Right ventricle myocardium superior (tissue), 1 donor: ENCODE measurements at places on chromosomes 7 and 10.

DNA sequence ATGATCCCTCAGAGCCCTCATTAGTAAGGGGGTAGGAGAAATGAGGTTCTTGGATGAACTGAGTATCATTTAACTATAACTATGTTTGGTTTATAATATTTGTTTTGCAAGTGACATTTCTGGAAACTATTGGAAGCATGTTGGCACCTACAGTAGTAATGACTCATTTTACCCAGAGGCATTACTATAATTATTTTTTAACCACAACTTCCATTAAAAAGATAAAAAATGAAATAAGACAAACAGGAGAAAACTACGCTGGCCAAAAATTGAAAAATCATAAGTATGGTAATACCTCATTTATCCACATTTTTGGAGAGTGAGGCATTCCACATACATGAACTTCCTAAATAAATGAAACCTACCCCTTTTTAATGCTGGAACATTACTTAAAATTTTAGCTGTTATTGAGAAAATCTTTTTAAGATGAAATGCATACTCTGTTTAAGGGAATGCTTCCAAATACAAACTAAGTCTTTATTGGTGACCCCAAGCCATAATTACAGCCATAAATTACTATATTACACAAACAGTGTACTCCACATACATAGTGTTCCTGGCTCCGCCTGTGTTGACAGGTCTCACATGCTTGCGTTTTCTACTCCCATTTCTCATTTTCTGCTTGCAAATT lies 84.6 kb upstream of the CAPZA2 start:
- DNase-seq, result no peak

- peak; percentile 46 for DNase-seq
These were observed 555.0 kb downstream of the TNS3 start for GRCh38 chr7:47026780-47027361.

DNA sequence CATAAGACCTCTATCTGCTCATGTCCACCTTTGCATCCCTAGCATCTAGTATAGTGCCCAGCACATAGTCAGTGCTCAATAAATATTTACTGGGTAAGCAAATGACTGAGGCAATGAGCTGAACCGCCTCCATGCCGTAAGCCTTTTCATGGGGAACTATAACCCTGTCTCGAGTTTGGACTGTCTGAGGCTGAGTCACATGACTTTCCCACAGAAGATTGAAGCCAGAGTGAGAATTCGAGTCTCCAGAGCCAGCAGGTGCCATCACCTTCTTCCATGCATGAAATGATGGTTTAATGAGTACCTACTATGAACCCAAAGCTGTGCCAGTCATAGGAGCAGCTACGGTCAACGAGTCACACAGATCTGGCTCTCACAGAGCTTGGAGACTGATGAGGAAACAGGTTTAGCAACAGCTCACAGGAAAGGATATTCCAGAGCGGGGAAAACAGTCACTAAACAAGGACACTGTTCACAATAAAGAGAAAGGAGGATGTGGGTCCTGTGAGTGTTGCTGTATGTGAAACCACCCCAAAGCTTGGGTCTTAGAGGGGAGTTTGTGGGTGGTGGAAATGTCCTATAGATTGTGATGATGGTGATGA lies 75.2 kb downstream of the TEX36 start:
- no peak for DNase-seq

DNA sequence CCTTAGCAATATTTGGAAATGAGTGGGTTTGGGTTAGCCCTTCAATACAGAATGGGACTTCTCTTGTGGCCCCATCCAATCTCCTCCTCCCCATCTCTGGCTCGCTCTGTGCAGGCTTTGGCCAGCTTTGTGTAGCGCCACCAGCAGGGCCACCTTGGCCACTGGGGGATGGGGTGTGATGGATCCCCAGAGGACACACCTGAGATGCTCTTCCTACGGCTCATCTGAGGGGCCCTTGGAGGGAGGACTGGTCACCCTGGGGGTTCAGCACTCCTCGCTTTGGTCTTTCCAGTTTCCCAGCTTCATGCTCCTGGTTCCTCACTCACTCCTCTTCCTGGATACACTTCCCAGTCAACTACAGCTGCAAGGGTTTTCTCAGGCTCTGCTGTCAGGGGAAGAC lies 15.3 kb upstream of the C10orf90 start:
- DNase-seq, result no peak

DNA sequence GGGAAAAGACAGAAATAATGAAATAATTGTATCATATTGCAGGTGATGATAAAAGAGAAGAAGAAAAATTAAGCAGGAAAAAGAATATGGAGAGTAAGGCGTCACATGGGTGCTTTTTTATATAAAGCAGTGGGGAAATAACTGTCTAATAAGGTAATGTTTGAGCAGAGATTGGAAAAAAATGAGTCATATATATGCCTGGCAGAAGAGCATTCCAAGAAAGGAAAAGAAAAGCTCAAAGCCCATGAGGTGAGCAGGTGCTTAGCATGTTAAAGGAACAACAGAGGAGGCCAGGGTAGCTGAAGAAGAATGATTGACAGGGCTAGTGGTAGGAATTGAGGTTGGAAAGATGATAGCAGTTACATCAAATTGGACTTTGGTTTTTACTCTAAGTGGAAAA lies 739.5 kb downstream of the SORCS1 start:
- no peak for DNase-seq

- no peak for DNase-seq
These were observed 58.8 kb upstream of the AGMO start for GRCh38 chr7:15620491-15621185.

GRCh38 chr10:22329150-22329549 lies 8.3 kb downstream of the BMI1 start:
- DNase-seq, result no peak

DNA sequence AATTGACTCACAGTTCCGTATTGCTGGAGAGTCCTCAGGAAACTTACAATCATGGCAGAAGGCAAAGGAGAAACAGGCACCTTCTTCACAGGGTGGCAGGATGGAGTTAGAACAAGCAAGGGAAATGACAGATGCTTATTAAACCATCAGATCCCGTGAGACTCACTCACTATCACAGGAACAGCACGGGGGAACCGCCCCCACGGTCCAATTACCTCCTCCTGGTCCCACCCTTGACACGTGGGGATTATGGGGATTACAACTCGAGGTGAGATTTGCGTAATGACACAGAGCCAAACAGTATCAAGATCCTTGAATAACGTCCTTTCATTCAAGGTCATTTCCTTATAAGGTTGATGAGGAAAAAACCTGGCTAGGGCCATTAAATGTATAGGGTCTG lies 176.6 kb downstream of the TPK1 start:
- DNase-seq, result no peak

DNA sequence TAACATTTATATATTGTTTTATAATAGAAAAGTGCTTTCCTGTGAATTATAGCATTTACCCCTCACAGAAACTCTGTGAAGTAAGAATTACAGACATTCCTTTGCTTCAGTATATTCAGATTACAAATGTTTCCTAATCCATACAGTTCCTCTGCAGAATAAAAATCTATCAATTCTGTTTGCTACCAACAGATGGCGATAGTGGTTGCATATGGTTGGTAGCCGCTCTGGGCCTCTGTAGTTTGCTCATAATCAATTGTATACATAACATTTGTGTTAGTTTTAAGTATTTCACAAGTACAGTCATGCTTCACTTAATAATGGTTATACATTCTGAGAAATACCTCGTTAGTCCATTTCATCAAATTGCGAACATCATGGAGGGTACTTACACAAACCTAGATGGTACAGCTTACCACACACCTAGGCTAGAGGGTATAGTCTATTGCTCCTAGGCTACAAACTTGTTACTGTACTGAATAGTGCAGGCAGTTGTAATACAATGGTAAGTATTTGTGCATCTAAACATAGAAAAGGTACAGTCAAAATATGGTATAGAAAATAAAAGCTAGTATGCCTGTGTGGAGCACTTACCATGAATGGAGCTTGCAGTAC lies 94.4 kb upstream of the STEAP4 start:
- no peak for DNase-seq

- no peak for DNase-seq
These were observed 243.2 kb upstream of the TMEM229A start for GRCh38 chr7:124276005-124276622.

DNA sequence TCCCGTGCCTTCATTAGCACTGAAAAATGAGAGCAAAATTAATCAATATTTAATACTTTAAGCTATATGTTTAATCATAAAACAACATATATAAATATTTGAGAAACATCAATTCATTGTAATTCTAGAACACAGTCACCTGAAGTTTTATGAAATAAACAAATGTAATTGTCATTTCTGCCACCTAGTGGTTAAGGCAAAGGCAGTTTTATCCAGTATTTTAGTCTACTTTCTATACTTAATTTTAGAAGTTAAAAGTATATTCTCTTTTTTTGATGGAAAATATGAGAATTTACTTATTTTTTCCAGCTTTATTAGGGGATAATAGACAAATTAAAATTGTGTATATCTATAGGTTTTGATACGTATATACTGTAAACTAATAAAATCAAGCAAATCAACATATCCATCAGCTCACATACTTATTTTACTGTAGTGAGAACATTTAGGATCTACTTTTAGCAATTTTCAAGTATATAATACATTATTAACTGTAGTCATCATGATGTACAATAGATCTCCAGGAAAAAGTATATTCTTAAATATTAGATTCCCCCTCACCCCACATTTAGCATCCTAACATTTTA lies 16.9 kb downstream of the PCGF6 start:
- no peak for DNase-seq

- no peak for DNase-seq
These were observed 9.3 kb downstream of the ITGA8 start for GRCh38 chr10:15710455-15710854.

GRCh38 chr7:50648570-50649169 lies 83.5 kb upstream of the DDC start:
- DNase-seq, result no peak

DNA sequence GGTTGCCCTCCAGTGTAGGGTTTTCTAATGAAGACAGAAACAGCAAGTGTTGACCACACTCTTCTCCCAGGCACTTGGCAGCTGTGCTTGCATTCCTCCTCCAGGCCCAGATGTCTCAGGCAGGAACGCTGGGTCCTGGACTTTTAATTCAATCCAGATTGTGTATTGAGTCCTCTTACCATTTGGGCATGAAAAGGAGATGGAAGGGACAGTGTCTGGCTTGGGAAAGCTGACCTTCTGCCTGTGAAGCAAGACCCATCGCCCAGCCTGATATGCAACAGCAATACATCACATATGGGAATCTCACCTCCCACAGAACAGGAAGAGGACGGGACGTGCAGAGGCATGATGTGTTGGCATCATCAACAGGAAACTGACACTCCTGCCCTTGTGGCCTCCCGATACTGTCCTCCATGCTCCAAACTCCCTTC lies 174.4 kb upstream of the LYZL2 start:
- peak; percentile 60 for DNase-seq

GRCh38 chr7:25803117-25803887 lies 348.7 kb upstream of the NFE2L3 start:
- DNase-seq, result no peak

- DNase-seq, result peak; percentile 55
These were observed 68.5 kb upstream of the EEPD1 start for GRCh38 chr7:36084485-36085091.

DNA sequence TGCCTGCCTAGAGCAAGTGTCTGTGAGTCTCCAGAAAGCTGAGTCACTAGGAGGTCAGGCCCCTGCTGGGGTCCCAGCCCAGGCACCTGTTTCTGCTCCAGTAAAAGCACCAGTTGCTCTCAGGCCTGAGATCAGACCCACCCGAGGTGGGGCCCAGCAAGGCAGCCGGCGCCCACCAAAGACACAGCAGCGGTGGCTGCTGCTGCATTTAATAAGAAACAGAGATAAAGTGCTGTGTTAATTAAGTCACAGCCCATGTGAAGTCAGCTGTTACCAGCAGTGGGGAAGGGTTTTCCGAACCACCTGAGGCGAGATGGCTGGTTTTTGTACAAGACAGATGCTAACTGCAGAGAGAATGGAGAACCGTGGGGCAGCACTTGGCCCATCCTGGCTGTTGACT lies 12.1 kb upstream of the LRRC18 start:
- no peak for DNase-seq

DNA sequence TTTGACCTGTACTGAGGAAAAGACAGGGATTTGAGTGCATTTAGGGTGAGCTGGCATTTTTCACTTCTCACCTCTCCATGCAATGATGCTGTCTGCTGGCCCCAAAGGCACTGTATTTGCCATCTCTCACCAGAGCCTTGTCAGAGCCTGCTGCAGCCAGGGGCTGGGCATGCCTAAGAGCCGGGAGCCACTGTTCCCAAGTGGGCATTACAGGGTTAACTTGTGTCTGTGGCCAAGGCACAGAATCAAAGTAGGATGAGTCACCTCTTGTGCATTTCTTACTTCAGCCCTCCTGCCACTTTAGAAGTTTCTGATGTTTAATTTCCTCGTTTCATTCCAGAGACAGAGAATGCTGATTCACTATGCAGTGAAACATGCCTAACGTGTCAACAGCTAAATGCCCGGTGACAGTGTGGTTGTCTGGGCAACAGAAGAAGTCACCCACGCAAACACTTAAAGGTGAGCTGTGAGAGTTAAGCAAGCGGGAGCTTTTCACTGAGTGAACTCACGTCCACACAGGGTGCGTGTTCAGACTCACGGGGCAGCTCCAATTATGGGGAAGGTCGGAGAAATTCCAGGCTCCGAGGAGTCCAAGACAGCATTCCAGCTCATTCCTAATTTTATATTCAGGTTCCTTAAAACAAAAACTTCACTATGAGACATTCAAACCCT lies 57.1 kb upstream of the IGFBP3 start:
- no peak for DNase-seq

DNA sequence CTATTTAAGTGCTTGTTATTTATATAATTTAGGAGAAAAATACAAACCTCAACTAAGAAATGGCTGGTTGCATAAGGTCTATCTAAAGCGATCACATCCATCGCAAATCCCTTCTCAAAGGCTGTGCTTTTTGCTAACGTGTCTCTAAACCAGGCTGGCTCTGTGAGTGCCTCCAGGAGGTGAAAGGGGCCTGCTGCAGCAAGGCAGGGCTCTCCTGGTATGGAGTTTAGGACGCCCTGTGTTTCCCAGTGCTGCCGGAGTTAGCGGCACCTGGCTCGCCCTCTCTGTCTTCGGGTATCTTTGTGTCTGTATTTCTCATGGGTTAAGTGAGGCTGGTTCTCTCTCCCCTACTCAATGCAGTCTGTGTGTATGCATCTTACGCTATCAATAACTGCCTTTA lies 68.4 kb upstream of the ATP6V0A4 start:
- no peak for DNase-seq

- peak; percentile 73 for DNase-seq
These were observed 219.3 kb upstream of the MKLN1 start for GRCh38 chr7:131108212-131108940.
